ENCODE measurements at places on chromosomes 7 and 10.

DNA sequence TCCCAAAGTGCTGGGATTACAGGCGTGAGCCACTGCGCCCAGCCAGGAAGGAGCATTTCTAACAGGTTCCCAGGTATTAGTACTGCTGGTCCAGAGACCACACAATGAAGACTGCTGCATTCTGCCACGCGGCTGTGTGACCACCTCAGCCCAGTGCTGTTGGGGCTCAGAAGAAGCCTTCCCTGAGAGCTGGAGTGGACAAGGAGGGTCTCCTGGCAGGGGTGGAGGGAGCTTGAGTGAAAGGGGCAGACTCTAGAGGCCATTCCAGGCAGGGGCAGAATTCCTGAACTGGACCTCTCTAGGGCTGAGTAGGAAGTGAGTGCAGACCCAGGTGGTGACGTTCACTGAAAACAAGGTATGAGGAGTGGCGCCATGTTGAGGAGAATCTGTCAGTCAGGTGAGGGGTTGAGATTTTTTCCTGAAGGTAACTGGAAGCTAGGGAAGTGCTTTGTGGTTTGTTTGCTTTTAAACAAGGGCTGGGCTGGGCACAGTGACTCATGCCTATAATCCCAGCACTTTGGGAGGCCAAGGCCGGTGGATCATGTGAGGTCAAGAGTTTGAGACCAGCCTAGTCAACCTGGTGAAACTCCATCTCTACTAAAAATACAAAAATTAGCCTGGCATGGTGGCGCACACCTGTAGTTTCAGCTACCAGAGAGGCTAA lies 67.6 kb downstream of the TACC2 start:
- DNase-seq: no peak

- DNase-seq: no peak
These were observed 264.7 kb downstream of the ELFN1 start for GRCh38 chr7:1934756-1935155.

DNA sequence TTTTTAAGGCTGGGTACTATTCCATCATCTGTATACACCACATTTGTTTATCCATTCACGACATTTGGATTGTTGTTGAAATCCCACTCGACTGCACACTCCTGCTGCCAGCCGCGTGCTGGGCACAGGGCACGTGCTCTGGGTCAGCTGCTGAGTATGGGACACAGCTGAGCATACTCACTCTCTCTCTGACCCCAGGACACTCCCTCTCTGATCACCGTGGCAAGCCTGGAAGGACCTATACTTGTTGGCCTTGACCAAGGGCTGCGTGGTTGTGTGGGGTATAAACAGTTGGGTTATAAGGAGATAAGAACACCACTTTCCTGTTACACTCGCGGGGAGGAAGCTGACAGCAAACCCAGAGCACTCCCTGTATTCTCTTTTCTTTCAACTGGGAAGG lies 153.0 kb upstream of the RHEB start:
- no peak for DNase-seq

DNA sequence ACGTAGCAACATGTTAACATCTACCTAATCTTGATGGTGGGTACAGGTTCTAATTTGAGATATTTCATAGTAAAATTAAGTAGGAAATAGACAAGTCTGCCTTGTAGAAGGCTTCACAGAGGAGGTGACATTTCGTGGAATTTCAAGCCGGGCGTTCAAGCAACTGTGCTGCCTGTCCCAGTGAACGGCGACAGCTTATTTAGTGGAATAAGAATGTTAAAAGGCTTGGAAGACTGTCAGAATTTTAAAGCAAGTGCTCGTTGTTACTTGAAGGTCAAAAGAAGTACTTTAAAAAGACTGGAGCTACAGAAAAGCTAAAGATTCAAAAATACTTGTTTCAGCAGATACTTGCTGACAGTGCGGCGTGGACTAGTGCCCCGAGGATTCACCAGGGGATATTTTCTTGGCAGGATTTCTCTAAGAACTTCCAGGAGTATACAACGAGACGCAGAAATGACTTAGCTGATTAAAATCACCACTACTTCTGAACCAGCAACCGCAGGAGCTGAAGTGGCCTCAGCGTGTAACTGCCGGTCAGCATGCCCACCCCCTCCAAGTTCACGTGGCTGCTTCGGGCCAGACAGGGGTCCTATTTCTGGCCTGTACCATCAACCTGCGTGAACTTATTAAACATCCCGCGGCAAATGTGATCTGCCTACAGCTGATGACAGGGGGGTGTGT lies 46.5 kb downstream of the CTBP2 start:
- DNase-seq: no peak

DNA sequence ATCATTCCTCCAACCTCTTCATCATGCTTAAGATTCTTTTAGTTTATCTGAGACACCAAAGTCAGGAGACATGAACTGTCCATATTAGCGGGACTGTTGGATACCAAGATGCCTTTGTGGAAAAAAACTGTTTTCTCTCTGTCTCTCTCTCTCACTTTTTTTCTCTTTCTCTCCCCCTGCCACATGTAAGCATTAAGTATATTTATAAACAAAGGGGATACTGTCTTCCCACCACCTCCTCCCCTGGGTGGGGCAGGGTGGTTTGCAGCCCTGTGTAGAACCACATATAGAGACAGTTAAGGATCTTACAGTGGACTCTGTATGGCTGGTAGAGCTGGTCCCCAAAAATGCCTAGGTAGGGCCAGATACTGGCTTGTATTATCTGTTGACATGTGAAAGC lies 101.3 kb downstream of the GLI3 start:
- no peak for DNase-seq

- DNase-seq: no peak
These were observed 15.7 kb downstream of the RBM33 start for GRCh38 chr7:155660059-155660757.

GRCh38 chr7:20474249-20474648 lies 141.2 kb upstream of the ABCB5 start:
- no peak for DNase-seq

DNA sequence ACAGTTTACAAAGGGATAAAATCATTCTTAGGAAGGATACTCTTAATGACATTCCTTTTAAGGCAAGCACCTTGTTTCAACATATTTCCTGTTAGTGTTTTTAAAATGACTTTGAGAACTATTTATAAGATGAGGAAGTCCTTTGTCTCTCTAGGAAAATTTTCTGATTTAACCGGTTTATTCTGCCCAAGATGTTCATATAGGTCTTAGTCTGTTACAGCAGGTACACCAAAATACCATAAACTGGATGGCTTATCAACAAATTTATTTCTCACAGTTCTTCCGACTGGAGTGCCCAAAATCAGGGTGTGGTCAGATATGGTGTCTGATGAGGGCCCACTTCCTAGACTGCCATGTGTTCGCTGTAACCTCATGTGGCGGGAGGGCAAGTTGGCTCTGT lies 77.9 kb downstream of the GSAP start:
- no peak for DNase-seq

DNA sequence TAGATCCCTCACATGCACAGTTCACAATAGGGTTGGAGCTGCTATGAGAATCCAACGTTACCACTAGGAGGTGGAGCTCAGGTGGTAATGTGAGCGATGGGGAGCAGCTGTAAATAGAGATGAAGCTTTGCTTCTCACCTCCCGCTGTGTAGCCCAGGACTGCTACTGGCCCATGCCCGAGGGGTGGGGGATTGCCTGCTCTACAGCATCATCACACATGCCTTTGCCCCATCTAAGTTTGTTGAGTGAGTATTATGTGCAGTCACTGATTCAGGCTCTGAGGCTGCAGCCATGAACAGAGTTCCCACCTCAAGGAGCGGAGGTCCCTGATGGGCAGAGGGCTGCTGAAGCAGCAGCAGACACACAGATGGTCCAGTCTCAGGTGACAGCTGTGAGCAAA lies 94.1 kb downstream of the CHST15 start:
- DNase-seq: no peak

- peak; percentile 38 for DNase-seq
These were observed 177.9 kb downstream of the SKAP2 start for GRCh38 chr7:26686448-26686981.

DNA sequence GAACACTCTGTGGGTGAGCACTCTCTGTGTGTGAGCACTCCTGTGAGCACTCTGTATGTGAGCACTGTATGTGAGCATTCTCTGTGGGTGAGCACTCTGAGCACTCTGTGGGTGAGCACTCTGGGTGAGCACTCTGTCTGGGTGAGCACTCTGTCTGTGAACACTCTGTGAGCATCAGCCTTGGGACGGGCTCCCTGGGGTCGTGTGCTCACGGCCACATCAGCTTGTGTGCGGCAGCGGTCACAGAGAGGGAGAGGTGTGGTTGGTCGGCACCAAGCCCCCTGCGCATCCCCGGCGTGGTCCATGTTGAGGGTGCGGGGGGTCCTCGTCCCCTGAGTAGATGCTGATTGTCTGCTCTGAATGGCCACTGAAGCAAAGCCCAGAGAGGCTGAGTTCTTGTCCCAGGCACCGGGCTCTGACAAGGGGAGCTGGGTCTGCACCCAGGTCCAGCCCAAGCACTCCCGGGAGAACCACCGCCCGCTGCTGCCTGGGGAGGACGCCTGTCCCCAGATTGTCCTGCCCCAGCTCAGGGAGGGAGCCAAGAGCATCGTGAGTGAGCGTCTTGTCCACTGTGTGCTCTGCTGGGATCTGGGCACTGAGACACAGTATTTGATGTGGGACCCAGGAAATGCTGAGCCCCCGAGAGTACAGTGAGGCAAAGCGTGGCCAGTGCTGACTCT lies 143.7 kb downstream of the DNAJB6 start:
- no peak for DNase-seq

DNA sequence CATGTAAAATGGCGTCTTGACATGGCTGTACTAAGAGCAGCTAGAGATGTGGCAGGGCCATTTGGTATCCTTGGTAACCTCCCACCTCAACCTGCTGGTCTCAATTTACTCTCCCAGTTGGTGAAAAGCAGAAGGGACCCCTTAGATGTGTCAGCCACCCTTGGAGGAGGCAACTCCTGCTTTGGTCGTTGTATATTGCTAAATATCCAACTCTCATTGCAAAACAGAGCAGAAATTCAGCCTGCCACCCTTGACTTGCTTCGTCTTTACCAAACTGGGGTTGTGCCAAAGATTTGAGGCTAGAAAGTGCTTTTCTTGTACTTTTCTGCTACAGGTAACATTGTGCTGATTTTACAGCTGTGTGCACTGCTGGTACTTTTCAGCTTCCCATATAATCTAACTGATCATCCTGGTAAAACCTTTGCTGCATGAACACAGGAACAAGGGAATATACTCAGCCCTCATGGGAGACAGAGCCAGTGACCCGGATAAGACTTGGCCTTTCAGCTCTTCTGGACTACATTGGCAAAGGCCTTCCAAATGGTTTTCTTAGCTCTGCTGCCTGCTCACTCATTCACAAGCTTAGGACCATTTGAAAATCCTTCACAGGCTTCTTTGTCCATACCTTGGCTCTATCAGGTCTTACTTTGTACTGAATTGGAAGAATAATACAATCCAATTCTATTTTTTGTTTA lies 2.2 kb upstream of the VSTM4 start:
- DNase-seq: no peak

- no peak for DNase-seq
These were observed 530.8 kb upstream of the IGFBP3 start for GRCh38 chr7:46451846-46452245.

DNA sequence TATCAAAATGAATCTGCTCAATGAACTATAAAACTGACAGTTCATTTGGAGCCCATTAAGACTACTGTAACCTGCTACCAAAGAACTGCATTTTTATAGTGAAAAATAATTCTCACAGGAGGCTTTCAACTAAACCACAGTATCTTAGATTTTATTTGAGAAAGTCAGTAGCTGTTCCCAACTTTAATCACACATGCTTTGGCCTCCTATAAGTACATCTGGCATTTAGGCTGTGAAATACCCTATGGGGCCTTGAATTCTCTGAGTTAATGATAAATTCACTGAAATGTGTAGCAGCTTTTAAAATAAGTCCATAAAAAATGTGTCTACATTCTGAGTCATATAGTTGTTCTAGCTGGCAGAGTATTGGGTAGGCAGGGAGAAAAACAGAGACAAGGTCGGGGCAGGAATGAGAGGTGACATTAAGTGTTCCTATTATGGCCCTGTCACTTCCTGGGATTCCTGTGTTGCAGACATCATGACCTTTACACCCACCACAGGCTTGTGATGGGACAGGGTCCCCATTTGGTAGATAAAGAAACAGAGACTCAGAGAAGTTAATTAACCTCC lies 588.8 kb downstream of the REEP3 start:
- DNase-seq: no peak

DNA sequence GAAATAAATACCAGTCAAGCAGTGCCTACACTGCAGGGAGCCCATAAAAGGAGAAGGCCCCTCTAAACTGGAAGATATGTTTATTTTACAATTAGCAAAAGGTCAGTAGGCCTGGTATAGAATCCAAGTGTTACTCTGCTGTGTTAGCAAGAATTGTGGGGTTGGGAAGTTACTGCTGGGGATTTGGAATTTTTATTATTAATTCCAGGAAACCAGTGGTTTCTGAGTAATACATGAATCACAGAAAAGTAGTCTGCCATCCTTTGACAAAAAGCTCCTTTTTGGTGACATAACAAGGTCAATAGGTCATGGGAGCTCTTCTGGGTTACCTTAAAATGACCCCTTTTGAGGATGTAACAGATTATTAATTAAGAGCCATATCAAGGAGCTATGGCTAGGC lies 67.4 kb downstream of the ZNF92 start:
- no peak for DNase-seq

- DNase-seq: no peak
These were observed 15.2 kb upstream of the KAZALD1 start for GRCh38 chr10:101046332-101047238.

GRCh38 chr10:47195274-47195885 lies 104.6 kb upstream of the GDF10 start:
- no peak for DNase-seq

GRCh38 chr10:74244097-74244685 lies 93.2 kb downstream of the ADK start:
- peak; percentile 18 for DNase-seq

DNA sequence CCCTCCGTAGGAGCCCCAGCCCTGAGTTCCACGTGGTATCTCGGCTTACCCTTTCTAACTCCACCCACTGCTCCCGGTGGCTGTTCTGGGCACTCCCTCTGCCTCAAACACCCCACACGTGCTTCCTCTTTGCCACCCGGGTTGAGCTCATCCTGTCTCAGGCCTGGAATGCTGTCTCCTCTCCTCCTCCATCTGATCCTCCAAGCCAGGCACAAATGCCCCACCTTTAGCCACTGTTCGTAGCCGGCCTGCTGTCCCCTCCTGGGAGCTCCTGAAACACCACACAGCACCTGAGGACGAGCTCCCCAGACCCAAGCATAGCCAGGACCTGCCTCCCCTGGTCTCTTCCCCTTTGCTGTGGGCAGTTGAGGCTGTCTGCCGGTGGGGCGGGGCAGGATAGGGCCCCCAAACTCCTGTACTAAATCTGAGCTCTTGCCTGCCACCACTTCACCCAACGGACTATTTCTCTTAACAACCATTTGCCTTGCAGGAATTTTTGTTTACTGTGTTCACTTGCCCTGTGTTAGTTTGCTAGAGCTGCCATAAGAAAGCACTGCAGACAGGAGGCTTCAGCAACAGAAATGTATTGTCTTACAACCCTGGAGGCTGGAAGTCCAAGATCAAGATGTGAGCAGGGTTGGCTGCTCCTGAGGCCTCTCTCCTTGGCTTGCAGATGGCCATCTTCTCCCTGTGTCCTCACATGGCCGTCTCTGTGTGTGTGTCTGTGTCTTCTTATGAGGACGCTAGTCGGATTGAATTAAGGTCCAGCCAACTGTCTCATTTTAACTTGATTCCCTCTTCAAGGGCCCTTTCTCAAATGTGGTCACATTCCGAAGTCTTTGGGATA lies 58.3 kb upstream of the SHH start:
- no peak for DNase-seq

Data from COR-L47 (cell line).